ENCODE measurements at places on chromosomes 2 and 18.

GRCh38 chr2:113692698-113693428 is 63.6 kb downstream of the SLC35F5 start:
- DNase-seq: no peak

DNA sequence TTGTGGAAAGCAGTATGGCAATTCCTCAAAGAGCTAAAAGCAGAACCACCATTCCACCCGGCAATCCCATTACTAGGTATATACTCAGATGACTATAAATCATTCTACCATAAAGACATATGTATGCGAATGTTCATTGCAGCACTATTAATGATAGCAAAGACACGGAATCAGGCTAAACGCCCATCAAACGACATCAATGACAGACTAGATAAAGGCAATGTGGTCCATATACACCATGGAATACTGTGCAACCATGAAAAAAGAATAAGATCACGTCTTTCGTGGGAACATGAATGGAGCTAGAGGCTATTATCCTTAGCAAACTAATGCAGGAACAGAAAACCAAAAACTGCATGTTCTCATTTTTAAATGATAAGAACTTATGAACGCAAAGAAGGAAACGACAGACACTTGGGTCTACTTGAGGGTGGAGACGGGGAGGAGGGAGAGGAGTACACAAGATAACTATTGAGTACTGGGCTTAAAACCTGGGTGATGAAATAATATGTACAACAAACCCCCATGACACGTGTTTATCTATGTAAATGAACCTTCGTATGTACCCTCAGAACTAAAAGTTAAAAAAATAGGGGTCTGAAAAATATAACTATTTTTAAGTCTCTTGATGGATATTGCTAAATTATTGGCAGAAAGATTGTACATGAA is 32.0 kb upstream of the CYTIP start:
- DNase-seq: no peak

- no peak for DNase-seq
Observed at GRCh38 chr2:132621131-132621875, 48.7 kb downstream of the LYPD1 start.

- peak; percentile 84 for DNase-seq
Observed at GRCh38 chr18:62186774-62187542, at the start of the genes PIGN and RELCH. TSS of gene PIGN (minus strand) at chr18:62187056. CDS start at chr18:62161353, 25,703 bp downstream. TSS of gene RELCH (plus strand) at chr18:62187255. CDS start at chr18:62187506, 251 bp downstream.

DNA sequence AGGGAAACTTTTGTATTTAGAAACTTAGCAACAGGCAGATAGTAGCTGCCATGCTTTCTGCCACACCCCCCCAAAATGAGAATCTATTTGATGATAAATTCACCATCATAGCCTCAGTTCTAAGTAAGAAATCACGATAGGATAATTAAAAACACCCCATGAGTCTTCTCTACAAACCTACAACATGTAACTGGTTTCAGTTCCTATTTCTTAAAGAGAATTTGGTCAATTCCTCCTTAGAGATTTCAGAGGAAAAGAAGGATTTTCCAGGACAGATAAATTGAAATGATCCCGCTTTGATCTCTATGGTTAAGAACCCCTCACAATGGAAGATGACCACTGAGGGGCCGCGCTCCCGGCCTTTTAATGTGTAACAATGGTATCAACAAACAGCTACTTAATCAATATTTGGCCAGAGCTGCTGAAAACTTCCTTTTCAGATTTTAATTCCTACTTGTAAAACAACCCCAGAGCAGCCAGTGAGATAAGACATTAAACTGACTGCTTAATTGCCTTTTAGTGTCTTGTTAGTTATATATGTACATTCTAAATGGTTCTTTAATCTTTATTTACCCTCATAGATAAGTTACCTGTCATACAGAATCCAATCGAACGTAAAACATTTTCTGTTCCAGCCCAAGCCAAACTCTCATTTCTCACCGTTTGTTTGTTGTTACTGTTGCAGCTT is 10.1 kb downstream of the PAX3 start:
- no peak for DNase-seq

- DNase-seq: no peak
Observed at GRCh38 chr2:37920570-37920969, 4.5 kb upstream of the RMDN2 start.

DNA sequence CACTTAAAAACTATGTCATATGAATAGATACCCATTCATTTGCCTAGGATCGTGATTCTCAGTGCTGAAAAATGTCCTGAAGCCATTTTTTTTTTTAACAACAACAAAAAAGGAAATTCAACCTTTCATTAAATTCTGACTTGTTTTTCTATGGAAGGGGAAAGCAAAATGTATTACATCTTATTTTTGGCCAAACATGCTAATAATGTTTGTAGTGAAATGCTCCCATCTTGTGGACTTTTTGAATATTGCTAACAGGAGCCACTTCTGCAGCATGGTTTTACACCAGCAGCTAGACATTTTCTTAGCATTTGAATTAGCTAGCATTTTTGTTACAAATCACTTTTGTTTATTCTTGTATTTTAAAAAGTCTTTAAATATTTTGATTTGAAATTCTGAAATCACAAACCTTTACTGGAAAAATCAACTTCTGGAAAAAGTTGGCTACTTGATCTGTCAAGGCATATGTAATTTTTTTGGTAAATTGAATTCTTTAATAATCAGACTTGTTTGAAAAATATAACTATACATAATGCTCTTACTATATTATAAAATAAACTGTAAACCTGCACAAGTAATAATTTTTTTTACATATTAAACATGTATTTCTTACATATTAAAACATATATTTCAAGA is 75.8 kb downstream of the KIDINS220 start:
- DNase-seq: no peak

DNA sequence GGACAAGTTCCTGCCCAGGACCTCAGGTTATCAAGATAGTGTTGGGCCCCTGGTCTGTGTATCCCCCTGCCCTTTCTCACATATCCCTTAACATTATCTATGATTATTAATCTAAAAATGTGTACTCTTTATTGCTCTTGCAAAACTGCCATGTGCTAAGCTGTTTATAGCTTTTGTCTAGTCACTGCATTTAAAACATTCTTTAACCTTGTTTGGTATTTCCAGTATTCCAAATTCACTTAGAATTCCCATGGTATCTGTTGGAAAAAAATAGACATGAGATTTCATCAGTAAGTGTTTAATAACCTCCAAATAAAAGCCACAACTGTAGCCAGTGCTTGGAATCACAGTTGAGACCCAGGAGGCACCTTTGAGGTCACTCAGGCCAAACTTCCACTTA is 16.2 kb upstream of the GLS start:
- no peak for DNase-seq

DNA sequence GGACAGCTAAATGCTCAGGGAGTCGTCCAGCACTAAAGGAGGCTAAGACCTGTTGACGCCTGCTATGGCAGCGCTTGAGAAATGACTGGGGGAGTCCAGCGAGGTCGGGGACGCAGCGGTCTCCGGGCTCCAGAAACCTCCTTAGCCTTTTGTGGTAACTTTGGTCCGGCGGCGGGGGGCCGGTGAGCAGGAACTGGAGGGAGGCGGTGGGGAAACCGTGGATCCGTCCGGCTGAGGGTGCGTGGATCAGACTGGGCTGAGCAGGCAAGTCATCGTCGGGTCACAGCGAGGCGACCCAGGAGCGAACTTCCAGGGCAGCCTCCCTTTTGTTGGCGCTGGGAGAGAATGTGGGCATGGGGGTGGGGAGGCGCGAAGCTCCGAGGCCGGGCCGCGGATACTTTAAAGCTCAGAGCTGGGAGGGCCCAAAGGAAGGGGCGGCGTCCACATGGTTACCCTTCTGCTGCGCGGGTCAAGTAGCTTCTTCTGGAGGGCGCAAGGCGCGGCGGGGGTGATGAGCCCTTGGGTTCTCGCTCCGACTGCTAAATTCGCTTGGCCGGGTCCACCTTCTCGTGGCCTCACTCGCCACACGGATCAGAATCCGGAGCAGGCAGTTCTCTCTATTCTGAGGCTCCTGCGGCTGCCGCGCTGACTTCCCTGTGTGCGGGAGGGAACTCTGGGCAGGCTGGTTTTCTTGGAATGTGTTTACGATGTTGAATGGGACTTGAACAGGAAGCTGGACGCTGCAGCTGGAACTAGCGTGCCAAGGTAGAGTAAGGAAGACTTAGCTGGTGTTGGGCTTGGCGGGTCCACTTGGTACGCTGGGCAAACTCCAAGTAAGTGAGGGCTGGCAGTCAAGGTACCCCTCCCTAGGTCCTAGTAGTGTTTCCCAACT is 920 bp downstream of the GULP1 start:
- peak; percentile 71 for DNase-seq

- no peak for DNase-seq
Observed at GRCh38 chr2:236653863-236654262, 84.2 kb downstream of the ACKR3 start.

DNA sequence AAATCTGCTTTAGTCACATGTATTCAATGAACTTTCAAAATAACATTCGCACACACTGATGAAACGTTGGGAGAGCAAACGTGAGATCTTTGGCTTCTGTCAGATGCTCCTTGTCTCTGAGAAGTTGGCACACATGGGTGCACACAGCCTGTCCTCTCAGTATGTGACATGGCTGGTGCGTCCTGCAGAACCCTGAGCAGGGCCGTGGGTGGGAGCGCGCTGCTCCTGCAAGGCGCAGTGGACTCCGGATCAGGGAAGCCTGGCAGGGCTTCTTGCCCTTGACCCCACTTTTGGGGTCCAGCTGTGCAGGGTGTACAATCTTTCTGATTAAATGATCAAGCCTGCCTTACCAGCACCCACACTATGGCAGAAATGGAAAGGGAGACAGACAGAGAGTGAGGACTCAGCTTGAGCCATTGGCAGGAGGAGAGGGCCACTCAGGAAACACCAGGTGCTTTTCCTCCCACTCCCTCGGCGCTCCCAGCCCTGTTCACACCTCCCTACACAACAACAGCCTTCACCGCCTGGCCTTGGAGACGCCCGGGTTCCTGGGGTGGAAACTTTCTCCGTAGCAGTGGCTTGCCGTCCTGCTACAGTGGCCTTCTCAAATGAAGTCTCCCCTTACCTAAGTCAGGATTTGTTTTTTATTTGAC is 108.4 kb upstream of the SNTG2 start:
- no peak for DNase-seq

DNA sequence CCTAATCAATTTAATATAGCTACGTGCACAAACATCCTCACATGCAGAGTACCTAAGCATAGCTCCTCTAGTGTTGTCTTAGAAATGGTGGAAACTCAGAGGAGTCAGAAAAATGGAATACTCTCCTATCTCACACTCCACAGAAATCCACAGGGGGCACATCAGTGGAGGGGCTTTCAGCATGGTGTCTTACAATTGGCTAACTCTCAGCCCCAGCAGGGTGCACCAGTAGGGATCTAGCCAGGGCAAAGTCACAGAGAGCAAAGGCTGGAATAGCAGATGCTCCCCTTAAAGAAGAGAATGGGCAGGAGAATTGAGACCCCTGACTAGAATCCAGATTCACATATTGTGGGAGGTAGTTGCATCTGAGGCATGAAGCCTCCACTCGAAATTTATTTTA is 135.7 kb downstream of the MAIP1 start:
- DNase-seq: no peak

- peak; percentile 12 for DNase-seq
Observed at GRCh38 chr18:63848159-63848558, 39.3 kb upstream of the SERPINB2 start.

GRCh38 chr2:45237850-45238542 is 228.7 kb upstream of the SIX2 start:
- no peak for DNase-seq

- no peak for DNase-seq
Observed at GRCh38 chr2:218895759-218896500, 15.3 kb downstream of the WNT10A start.

GRCh38 chr2:47903781-47904490 is 2.4 kb downstream of the FBXO11 start:
- no peak for DNase-seq

- DNase-seq: no peak
Observed at GRCh38 chr2:134324947-134325346, 71.1 kb downstream of the MGAT5 start.

- DNase-seq: no peak
Observed at GRCh38 chr2:56088411-56088810, 95.4 kb upstream of the CCDC85A start.

DNA sequence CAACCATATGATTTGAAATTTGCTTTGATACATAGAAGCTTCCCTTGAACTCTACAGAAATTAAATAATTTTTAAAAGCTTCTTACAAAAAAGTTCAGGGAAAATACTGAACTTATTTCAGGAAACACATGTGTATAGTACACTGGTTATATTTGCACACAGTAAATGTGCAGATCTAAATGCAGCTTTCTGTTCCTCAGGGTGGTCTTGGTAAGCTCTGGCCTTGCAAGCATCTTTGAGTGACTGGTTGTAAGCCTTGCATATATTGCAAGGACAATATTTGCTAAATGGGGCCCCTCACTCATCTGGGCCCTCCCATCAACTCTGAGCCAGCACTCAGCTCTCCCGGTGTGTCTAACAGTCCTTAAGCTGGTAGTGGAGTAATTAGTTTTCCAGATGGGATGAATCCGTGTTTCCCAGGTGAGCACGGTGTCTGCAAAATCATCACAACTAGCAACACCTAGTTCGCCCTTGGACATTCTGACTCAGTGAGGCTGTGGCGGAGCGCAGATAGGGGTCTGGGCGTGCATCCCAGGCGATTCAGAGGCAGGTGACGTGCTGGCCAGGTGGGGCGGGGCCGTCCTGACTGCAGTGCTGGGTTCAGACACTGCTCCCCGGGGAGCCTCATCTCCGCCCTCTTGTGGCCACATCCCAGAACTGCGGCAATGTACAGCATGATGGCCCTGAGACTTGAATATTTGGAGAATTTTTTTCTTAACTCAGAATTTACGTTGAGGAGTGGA is 149.6 kb downstream of the MBP start:
- DNase-seq: peak; percentile 90

DNA sequence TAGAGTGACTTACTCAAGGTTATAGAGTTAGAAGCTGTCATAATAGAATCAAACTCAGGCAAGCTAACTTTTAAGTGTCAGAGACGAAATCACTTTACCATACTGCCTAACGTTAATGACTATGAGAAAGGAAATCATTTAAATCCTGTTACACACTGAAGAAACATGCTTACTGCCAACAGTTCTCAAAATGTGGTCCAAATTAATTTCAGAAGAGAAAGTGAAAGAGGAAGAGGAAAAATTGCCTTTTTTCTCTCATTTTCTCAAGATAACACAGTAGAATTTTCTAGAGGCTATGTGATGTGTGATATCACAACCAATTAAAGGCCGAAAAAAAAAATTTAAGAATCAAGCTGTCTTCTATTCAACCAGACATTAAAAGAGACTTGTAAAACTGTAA is 1362.7 kb upstream of the CHAC2 start:
- no peak for DNase-seq

- DNase-seq: no peak
Observed at GRCh38 chr2:149488706-149489440, 98.7 kb downstream of the MMADHC start.

DNA sequence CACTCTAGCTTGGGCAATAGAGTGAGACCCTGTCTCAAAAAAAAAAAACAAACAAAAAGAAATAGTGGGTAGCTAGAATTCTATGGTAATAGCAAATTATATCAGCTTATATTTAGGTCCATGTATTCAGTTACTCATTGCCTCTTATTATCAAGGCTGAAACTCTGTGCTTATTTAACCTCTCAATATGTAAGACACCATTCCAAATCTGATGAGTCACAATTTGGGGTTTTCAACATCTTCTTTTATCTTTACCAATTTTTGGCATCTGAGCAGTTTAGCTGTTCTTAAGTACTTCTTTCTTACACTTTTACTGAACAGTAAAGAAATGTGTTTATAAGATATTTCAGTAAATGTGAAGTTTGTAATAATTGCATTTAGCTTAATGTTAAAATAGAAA is 69.3 kb downstream of the TTC27 start:
- DNase-seq: no peak
